ENCODE measurements at places on chromosomes 3 and 15.

DNA sequence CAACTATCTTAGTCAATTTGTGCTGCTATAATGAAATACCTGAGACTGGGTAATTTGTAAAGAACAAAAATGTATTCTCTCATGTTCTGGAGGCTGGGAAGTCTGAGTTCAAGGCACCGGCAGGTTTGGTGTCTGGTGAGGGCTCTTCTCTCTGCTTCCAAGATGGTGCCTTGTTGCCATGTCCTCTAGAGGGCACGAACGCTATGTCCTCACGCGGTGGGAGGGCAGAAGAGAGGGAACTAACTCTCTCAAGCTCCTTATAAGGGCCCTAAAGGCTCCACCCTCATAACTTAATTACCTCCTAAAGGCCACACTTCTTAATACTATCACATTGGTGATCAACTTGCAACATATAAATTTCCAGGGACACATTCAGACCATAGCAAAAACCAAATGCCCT lies 108.4 kb downstream of the ADAMTSL3 start:
- no peak for DNase-seq

- no peak for DNase-seq
These were observed 321.1 kb downstream of the UACA start for GRCh38 chr15:70442211-70442610.

GRCh38 chr3:54087581-54088410 lies 34.6 kb upstream of the CACNA2D3 start:
- no peak for DNase-seq

- DNase-seq: no peak
These were observed 59.6 kb downstream of the UBE2E2 start for GRCh38 chr3:23262766-23263165.

DNA sequence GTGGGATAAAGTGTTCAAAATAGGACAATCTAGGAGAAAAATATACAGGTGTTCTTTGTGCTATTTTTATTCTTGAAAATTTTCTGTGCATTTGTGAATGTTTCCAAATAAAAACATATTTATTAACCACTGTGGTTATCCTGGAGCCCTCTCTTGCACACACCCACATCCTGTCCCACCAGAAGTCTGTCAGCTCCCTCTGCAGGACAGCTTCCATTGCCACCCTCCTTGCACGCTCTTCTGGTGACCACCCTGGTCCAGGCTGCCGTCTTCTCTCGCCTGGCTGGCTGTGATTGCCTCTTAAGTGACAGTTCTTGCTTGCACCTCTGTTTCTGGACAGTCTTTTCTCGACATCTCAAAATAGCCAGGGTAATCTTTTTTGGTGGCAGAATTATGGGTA lies 394.0 kb downstream of the LRTM1 start:
- DNase-seq: no peak
